Mesenteric fat pad (tissue), 1 donor: ENCODE measurements at places on chromosomes 13 and 19. TPM values are rescaled to one million over a fixed set of nuclear protein-coding genes. Genes with fewer than 3 reads are reported as not detected.

Gene CYP4F2
- total RNA-seq, result not detected

Gene SIGLEC12
- 1.9 TPM for total RNA-seq

- no peak for DNase-seq
Observed at GRCh38 chr13:79716191-79716590, 235.2 kb downstream of the NDFIP2 start.

DNA sequence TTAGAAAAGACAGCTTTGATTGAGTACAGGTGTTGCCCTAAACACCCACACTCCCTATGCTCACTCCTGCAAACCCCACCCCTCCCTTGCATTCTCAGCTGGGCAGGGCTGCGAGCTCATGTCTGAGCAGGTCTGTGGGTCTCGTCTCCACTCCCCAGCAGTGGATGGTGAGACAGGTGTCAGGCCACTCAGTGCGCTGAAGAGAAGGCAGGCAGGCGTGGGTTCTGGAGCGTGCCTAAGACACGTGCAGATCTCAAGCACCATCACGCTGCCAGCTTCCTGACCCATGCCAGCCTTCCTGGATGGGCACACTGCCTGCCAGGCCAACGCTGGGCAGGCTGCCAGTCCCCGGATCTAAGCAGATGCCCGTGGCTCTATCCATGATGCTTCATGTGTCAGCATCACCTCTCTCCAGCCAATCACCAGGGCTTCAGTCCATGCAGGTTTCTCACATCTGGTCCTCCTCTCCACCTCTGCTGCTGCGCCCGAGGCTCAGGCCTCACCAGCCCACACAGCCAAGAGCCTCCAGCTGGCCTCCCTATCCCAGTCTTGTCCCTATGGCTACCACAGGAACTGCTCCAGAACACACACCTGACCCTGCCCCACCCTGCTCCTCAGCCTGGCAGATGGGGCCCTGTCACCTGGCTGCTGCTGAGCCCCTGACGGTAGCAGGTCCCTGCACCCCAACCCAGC lies 42.6 kb downstream of the EPS15L1 start:
- DNase-seq, result no peak

DNA sequence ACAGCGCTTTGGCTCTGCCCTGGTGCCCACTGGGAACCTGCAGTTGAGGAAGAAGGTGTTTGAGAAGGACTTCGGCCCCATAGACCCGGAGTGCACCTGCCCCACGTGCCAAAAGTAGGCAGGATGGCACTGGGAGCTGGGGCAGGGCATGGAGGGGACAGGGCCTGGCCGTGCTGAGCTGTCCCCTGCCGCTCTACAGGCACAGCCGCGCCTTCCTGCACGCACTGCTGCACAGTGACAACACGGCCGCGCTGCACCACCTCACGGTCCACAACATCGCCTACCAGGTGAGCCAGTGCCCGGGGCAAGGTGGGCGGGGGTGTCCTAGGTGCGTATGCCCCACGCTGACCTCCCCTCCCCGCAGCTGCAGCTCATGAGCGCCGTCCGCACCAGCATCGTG lies 5.1 kb upstream of the DNM2 start:
- DNase-seq, result no peak

GRCh38 chr13:33561627-33562026 lies 256.3 kb upstream of the RFC3 start:
- no peak for DNase-seq
